Stimulated activated CD4-positive, alpha-beta T cell treated with anti-CD3 and anti-CD28 coated beads, Interleukin-4, amount 100 ng/mL, for 1 hour (primary cell): ENCODE measurements at places on chromosomes 7 and 10.

GRCh38 chr7:114860206-114860605 lies 61.7 kb upstream of the MDFIC start:
- no peak for DNase-seq

GRCh38 chr10:49187044-49187484 lies 1.1 kb downstream of the TMEM273 start:
- no peak for DNase-seq

DNA sequence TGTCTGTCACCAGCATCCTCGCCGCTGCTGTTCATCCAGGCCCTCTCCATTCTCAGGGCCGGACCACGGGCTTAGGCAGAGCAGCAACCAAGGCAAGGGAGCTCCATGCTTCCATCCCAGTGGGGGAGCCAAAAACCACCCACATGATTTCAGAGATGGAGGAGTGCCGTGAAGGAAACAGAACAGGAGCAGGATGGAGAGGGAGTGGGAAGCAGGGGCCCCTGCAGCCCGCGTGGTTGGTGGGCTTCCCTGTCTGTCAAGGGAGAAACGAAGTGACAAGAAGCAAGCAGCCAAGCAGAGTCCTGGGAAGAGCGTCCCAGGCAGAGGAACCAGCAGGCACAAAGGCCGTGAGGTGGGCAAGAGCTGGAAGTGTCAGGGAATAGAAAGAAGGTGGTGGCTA lies 95.7 kb downstream of the SLIT1 start:
- no peak for DNase-seq

- DNase-seq, result no peak
Measured at GRCh38 chr7:66523409-66523808, 105.3 kb upstream of the KCTD7 start.

GRCh38 chr7:135195968-135196629 lies 15.2 kb downstream of the WDR91 start:
- no peak for DNase-seq

GRCh38 chr10:28684986-28685580 lies 7.8 kb downstream of the BAMBI start:
- DNase-seq, result no peak

- DNase-seq, result no peak
Measured at GRCh38 chr7:83394776-83395175, 232.1 kb upstream of the PCLO start.

- DNase-seq, result no peak
Measured at GRCh38 chr7:92797693-92798092, 38.7 kb downstream of the CDK6 start.

GRCh38 chr7:74003621-74004020 lies 24.4 kb upstream of the ELN start:
- no peak for DNase-seq

DNA sequence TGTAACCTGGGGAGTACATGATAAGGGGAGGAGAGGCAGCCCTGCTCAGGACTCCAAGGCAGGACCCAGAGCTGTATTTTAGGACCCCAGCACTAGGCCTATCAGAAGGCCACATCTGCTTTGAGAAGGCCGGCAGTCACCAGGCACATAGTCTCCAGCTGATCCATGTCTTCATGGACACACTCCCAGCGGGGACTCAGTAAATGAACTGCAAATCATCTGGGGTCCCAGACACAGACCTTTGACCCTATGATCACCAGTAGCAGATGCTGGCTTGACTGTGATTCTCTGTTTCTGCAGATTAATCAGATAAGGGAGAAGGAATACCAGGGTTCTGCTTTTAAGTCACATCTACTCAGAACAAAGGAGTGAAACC lies 341.4 kb upstream of the PODXL start:
- no peak for DNase-seq

DNA sequence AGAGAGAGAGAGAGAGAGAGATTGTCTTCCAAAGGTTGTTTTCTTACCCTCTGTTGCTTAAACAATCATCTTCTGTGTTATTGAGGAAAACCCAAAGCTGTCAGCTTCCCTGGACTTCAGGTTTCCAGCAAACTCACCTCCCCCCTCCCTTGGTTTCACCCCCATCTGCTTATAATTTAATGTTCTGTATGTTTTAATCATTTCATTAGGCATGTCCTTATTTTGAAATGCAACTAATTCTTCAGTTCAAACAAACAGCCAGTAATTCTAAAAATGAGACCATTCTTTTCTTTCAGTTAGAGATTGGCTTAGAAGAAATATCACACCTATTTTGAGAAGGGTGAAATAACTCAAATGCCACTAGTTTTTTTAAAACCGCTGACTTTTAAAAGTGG lies 102.9 kb downstream of the FAM204A start:
- DNase-seq, result no peak

DNA sequence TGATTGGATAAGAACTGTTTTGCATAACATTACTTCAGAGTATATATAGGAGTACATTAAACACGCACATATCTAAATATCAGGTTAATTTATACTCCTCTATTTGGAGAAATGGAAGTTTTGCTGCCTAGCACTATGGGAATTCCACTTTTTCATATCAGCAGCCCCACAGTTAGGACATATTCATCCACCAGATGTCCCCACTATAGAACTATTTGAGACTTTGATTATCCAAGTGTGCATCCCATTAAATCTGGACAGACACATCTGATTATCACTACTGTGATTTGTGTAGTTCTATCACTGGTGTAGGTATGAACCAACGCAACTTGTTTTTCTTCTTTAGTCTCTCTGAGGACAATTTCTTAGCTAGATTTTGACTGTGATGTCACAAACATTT lies 345.7 kb downstream of the THSD7A start:
- DNase-seq, result no peak

- no peak for DNase-seq
Measured at GRCh38 chr10:120600871-120601649, 144.0 kb downstream of the PLPP4 start.

GRCh38 chr7:20906801-20907453 lies 120.2 kb upstream of the SP8 start:
- DNase-seq, result no peak

DNA sequence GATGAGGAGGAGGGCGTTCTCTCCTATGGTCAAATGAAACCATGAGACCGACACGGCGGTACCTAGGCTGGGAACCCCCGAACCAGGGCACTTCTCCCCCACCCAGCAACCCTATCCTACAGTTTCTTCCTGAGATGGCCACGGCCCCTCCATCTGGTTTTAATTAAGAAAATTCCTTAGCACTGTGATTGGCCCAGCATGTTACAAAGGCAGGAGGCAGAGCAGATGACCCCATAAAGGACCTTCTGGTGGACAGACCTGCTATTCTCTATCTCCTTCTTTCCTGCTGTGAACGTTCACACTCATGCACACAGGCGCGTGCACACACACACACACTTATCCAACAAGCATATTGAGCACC lies 129.4 kb downstream of the RGS10 start:
- DNase-seq, result no peak

DNA sequence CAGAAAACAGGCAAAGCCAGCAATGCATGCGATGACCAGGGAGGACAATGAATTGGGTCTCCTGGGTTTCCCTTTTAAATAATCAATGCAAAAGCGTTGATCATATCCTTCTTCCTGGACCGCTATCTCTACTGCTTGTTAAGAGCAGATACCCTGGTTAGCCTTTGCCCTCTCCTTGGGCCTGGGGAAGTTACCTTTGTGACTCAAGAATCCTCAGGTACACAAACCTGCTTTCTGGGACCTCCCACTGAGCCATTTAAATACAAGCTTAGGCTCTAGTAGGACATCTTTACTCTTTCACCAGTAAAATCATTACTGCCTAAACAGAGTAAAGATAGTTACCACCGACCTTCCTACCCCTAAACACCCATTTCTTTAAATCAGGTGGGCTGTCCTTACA lies 173.9 kb downstream of the WNT2 start:
- no peak for DNase-seq

DNA sequence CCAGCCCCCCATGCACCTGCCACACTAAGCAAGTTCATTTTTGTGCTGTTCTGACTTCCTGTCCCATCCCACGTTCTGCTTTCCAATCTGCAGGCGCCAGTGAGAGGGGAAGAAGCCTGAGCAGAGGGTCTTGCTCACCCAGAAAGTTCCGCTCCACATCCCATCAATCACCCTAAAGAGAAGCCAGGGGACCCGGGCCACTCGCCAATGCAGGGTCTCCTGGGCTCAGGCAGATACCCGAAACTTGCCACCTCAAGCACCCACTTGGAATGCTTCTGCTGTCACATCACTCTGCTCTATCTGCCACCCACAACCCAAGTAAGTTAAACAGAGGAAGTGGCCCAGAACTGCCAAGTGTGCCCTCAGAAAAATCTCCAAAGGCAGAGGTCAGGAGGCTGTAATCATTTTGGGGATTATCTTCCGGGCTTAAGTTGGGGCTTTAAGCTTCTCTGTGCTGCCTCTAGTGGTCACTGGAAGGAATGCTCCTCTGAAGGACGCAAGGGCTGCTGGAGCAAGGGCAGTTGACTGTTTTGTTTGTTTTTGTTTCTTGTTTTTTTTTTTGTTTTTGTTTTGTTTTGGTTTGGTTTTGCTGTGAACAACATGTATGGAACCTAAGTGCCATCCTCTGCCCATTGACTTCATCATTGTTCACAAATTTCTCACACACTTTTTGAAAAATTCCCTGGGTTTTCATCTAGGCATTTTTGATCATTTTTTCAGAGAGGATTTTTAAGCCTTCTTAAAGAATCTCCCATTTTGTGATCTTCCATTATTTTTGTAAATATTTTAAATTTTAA lies 25.5 kb downstream of the PRR15 start:
- no peak for DNase-seq

GRCh38 chr10:30502266-30503060 lies 68.5 kb downstream of the MAP3K8 start:
- no peak for DNase-seq

GRCh38 chr10:45557275-45557905 lies 115.2 kb downstream of the ZFAND4 start:
- no peak for DNase-seq

GRCh38 chr7:150927956-150928344 lies 50.2 kb downstream of the KCNH2 start:
- no peak for DNase-seq

DNA sequence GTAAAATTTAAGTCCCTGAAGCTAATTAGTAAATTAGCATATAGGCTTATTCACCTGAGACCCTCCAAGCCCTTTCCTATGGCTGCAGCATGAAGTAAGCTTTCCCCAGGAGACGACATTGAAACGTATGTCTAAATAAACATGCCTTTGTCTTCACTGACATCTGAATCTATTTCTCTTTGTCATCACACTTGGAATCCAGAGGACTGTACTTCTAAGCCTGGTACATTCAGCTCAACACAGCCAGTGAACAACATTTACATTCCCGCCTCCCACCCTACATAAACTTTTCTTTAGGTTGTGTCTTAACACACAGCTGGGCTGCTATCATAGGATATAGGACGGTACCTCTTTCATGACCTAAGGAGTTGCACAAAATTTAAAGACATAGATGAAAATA lies 414.4 kb downstream of the SFMBT2 start:
- no peak for DNase-seq

DNA sequence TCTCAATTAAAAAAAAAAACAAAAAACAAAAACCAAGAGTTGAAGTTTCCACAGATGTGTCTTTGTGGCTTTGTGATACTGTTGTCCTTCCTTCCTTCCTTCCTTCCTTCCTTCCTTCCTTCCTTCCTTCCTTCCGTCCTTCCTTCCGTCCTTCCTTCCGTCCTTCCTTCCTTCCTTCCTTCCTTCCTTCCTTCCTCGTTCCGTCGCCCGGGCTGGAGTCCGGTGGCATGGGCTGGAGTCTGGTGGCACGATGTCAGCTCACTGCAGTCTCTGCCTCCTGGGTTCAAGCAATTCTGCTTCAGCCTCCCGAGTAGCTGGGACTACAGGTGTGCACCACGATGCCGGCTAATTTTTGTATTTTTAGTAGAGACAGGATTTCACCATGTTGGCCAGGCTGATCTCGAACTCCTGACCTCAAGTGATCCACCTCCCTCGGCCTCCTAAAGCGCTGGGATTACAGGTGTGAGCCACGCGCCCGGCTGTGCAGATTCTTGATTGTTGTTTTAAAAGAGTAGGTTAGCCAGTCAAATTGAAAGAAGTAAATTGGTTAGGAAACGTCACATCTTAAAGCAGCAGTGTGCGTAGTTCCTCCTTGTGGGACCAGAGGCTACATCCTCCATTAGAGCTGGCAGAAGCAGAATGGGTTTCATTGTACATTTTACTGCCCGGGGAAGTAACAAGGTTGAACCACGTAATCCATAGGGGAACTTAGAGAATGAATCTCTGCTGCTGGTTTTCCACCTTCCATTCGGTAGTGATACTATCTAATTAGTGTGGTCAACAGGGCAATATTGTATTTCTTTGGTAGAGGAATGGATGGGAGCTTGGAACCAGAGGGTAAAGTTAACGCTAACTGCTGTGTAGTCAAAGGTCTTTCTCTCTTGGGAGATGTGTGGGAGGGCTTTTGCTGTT lies 20.6 kb downstream of the DNAJB6 start:
- DNase-seq, result no peak
